ENCODE measurements at places on chromosomes 3 and 15.

- peak; percentile 5 for DNase-seq
These were observed 539.0 kb downstream of the FGF12 start for GRCh38 chr3:192188218-192188835.

DNA sequence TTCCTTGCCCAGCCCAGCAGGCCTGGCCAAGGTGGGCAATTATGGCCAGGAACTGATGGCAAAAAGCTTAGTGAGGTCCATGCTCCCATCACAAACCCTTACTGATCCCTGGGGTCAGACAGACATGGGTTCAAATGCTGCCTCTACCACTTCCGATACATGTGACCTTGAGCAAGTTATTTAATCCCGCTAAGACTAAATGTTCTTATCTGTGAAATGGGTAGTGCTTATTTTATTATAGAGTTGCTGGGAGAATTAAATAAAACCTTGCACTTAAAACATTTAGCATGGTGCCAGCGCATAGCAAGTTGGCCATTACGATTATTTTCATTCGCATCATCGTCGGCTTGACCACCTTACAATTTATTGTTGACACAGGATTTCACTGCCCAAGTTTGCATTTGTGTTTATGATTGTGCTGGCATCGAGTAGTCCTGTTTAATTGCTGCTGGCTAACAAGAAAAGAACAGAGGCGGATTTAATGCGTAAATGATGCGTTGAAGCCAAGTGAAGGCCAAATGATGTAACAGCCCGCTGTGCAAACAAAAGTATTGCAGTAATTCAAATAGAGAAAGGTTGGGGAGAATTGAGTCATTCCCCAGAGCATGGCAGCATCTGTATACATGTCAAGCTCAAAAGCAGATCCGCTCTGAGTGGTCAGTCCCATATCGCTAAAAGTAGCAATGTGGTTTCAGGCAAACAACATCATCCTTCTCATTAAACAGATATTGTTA is 7.3 kb upstream of the FURIN start:
- DNase-seq, result no peak

DNA sequence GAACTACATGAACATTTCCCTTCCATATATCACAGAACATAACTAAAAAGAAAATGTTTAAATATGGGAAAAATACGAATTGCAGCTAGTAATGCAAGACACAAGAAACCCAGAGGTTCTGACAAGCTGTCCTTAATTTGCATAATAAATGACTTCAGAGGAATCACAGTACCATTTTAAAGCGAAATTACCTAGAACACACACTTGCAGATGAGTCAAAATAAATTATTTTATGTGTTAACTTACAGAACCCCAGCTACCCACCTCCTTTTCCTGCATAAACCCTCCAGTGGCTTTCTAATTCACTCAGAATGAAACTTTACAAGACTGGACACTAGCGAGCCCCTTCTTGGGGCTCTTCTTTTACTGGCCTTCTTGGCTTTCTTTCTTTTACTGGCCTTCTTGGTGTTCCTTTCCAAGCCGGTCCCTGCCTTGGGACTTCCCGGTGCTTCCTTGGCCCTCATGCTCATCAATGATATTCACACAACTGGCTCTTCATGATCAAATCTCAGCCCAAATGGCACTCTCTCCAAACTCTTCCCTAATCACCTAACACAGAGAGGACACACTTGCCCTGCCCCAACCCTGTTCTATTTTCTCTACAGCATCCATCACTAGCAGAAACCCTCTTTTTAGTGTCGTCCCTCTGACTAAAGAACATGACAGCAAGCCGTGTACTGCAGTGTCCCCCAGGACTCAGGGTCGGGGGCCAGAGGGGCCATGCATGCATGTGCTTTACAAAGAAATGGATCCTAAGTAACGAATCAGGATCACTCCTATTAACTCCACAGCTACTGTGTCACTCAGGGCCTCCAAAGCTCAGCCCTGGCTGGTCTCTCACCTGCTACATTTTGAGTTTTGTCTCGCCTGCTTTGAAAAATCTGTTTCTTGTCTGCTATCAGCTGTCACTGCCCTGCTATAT is 4.8 kb downstream of the CHSY1 start:
- DNase-seq, result no peak

- no peak for DNase-seq
These were observed 48.1 kb upstream of the OXTR start for GRCh38 chr3:8817486-8817885.

DNA sequence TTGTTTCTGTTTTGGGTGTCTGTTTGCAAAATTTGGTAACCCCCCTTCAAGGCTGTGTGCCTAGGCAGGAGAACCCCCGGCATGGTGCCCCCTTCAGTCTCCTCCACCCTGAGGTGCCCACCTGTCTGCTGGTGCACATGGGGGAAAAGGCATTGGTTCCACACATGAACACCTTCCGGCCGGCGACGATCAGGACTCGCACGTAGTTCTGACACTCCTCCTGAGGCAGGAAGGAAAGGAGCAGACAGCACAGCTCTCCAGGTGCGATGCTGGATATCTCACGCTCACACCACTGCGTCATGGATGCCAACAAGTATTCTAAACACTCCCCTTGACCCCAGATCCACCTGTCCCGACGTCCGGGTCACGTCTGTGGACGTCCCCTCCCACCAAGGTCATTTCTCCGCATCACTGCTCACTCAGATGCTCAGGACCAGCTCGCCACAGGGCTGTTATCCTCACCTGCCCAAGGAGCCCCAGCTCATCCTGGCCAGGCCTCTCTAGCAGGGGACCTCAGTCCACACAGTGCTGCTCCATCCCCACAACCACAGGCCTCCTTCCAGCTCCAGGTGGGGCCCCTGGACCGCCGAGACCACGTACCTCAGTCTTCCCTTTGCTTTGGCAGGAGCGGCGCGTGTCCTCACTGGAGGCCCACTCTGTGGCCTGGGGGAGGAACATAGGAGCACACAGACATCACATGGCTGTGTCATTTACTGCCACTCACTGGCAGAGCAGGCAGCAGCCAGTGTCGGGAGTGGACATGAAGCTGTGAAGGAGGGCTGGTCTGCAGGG is 99.0 kb downstream of the SEMA5B start:
- no peak for DNase-seq

DNA sequence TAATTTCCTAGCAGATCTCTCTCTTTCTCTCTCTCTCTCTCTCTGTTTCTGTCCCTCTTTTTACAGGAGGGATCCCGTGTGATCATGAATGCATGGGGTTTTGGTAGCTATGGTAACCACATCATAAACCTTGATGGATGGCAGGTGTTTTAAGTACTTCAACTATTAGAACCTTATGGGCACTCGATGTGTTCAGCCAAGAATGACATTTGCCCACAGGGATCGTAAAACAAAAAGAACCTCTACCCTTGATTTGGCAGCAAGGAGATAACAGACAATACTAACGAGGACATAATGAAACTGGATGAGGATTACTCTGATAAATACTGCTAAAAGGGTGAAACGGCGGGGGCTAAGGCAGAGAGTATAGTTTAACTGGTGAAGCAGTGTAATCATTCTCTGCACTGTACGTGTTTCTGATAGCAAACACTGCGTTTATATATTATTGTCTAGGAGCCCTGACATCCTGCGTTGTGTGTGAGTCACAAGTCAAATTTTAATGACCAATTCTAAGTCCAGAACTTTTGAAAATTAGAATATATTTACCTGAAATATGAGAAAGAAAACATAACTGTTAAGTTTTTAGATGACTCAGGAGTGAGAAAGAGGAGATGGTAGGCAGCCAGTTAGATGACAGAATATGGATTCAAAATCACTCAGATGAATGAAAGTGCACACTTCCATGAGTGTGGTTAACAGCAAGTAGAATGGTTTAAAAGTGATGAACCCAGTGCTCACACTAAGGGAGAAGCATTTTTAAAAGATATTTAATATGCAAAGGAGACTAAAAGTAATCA is 80.3 kb downstream of the OTOL1 start:
- DNase-seq, result no peak

DNA sequence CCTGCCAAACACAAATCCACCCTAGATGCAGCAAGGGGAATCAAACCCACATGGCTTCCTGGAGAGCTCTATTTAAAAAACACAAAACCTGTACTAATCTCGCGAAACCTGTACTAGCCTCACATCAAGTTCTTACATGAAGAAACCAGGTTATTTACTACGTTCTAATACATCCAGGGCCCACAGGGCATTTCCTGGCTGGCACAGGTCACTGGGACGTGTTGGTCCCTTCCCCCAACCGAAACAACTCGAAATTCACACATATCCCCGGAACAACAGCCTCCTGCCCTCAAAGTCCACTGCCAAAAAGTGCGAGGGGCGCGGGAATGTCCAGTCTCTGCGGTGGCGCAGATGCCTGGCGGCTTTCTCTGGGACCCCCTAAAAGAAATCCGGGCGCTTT is 955 bp downstream of the CDCP1 start:
- DNase-seq, result no peak

GRCh38 chr15:22925875-22926274 is 54.3 kb downstream of the CYFIP1 start:
- DNase-seq, result no peak

DNA sequence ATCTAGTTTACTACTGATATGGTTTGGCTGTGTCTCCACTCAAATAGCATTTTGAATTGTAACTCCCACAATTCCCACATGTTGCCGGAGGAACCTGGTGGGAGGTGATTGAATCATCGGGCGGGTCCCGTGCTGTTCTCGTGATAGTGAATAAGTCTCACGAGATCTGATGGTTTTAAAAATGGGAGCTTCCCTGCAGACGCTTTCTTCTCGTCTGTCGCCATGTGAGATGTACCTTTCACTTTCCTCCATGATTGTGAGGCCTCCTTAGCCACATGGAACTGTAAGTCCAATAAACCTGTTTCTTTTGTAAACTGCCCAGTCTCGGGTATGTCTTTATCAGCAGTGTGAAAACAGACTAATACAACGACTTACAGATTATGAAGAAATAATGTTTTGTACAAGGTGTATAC is 35.6 kb upstream of the PYDC2 start:
- DNase-seq, result no peak

DNA sequence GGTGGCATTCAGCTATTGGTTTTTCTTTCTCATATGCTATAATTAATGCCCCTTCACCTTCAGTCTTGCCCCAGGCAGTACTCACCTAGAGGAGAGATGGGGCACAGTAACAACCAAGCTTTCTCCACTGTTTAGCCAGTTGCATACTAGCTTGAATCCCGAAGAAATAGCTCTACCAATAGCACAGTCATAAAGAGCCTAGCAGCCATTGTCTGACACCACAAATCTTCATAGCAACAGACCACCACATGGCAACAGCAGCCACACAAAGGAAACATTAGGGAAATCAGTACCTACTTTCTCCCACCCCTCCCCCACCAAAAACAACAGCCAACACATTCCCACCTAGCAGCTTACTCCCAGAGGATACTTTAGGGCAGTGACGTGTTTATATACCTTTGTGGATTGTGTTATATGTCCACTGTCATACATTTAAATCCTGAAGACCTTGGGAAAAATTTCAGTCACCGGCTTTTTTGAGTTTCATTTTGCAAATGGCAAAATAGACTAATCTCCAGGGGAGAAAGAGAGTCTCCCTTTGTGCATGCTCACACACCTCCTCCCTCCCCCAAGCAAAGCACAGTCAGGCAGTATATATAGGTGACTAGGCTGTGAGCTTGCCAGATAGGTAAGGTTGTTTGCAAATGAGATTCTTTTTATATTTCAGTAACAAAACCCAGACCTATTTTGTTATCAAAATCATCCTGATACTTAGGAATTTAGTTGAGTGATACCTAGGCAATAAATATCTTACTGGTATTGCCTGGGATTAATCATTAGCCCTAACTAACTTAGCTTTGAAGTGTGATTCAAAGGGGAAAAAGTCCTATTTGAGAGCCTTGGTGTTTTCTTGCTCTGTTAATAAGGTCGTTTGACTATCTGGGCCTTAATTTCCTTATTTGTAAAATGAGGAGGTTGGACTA is 140.6 kb downstream of the RBPMS2 start:
- no peak for DNase-seq

DNA sequence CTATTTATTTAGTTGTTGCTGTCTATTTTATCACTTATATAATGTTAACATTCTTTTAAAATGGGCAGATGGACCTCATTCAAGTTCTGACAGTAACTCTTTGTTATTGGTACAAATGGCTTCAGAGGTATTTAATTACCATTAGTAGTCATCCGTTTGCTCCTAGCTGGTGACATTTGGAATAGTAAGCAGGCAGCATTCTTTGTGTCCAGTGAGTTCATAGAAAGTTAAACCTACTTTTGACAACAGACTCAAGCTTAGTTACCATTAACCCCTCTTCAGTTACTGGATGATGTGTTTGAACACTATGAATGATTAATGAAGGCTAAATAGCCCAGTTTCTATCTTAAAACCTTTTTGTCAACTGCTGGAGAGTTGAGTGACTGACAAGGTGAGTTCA is 500.7 kb upstream of the ATP11B start:
- DNase-seq, result no peak

DNA sequence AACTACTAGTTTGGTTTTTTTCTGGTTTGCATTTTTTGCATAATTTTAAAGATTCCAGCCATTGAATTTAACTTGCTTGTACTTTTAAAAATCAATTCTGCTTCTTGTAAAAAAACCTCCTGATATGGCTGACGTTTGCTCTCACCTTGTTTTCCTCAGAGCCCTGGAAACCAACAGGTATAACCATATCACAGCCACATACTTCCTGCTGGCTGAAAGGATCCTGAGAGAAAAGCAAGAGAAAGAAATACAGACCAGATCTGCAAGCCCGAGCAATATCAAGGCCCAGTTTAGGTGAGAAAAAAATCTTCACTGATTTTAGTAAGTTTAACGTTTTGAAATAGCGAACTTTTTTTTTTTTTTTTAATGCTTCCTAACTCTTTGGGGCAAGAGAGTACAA is 56.8 kb downstream of the SNRK start:
- no peak for DNase-seq

DNA sequence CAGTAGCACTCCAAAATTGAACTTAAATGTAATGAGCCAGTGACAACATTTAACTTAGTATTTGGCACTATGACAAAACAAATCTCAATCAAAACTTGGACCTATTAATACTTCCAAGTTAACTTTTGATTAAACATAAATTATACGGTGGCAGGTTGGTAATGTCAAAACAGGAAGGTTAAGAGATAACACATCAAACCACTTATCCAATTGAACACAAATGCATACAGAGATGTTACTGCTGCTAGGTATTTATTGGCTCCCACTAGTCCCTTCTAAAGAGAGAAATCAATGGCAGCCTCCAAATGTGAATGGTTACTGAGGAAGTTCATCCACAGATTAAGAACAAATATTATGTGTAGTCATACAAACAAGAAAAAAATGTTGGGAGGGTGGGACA is 1.8 kb downstream of the GSK3B start:
- DNase-seq, result no peak

- DNase-seq, result no peak
These were observed 82.2 kb upstream of the SLC25A26 start for GRCh38 chr3:66138336-66139313.

GRCh38 chr3:139468399-139468798 is 7.9 kb downstream of the RBP2 start:
- DNase-seq, result no peak

DNA sequence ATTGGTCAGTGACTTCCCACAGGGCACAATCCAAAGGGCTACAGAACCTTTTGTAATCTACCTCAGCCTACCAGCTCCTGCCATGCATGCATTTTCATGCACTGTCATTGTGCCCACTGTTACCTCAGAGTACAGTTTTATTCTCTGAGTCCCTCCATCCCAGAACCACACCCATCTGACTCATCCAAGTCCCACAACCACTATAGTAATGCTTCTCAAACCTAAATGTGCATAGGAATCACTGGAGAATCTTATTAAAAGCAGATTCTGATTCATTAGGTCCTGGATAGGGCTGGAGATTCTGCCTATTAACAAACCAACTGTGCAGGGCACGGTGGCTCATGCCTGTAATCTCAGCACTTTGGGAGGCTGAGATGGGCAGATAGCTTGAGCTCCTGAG is 3.7 kb upstream of the B3GALNT1 start:
- no peak for DNase-seq

Data from stimulated activated CD4-positive, alpha-beta T cell treated with anti-CD3 and anti-CD28 coated beads, Interleukin-1b, Interleukin-23, amount 100 ng/mL, for 1 hour (primary cell).